A673 (cell line): ENCODE measurements at places on chromosomes 7 and 10. TPM values are rescaled to one million over a fixed set of nuclear protein-coding genes. Genes with fewer than 3 reads are reported as not detected.

LRRC27 gene
- 11.5 and 12.2 TPM in 2 replicates for total RNA-seq

- H3K4me3 ChIP-seq: no peak overlapping the region
- no peak for DNase-seq
- peak overlapping the region; percentile 15 for H3K27ac ChIP-seq
- H3K36me3 ChIP-seq: peaks cover 12% of the 10 kb centered on the region
Observed at GRCh38 chr10:129279446-129280154, 187.4 kb upstream of the MGMT start.

GRCh38 chr10:98568551-98568950 is 121.8 kb upstream of the HPS1 start:
- H3K27ac ChIP-seq: no peak overlapping the region
- no peak for DNase-seq
- H3K36me3 ChIP-seq: no peaks in the 10 kb centered on the region

GRCh38 chr7:98216941-98217622 is 5.8 kb downstream of the BHLHA15 start:
- H3K27me3 ChIP-seq: no peaks in the 10 kb centered on the region
- DNase-seq: no peak
- H3K27ac ChIP-seq: no peak overlapping the region
- H3K4me1 ChIP-seq: no peaks in the 10 kb centered on the region
- no peak overlapping the region for H3K4me3 ChIP-seq

DNA sequence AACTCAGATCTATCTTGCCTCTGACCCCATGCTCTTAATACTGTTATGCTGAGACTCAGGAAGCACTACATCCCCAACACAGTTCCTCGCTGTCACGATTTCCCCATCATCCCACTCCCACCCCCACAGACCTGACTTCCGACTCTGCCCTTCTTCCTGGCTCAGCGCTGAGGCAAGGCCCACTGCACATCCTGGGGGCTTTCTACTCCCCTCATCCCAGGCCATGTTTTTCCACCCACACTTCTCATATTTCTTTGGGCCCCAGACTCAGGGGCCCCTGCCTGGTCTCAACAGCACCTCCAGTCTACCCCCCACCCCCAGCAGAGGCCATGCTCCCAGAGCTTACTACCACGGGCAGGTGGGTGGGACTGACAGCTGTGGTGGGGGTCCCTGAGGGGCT is 7.7 kb upstream of the NDST2 start:
- H3K4me3 ChIP-seq: no peak overlapping the region
- H3K36me3 ChIP-seq: peaks cover 6% of the 10 kb centered on the region
- H3K27me3 ChIP-seq: no peaks in the 10 kb centered on the region
- no peak overlapping the region for H3K27ac ChIP-seq

DNA sequence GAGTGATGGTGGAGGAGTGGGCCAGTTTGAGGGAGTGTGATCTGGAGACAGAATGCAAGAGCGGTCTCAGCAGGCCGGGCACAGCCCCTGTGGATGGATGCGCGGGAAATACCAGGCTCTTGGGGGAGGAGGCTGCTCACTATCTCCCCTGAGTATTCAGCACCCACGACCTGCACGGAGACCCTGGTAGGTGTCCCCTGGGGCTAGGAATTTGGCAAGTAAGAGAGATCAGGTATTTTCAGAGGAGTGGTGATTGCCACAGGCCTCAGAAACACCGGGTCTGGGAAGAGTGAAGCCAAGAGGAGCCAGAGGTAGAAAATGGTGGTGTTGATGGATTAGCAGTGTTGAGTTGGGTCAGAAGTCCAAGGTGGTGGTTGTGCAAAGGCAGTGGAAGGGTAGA is 426.3 kb downstream of the PAXIP1 start:
- H3K27me3 ChIP-seq: no peaks in the 10 kb centered on the region
- no peaks in the 10 kb centered on the region for H3K4me1 ChIP-seq
- no peaks in the 10 kb centered on the region for H3K36me3 ChIP-seq
- DNase-seq: no peak
